Muscle of arm (tissue), 14 donors: ENCODE measurements at places on chromosomes 2 and 18.

DNA sequence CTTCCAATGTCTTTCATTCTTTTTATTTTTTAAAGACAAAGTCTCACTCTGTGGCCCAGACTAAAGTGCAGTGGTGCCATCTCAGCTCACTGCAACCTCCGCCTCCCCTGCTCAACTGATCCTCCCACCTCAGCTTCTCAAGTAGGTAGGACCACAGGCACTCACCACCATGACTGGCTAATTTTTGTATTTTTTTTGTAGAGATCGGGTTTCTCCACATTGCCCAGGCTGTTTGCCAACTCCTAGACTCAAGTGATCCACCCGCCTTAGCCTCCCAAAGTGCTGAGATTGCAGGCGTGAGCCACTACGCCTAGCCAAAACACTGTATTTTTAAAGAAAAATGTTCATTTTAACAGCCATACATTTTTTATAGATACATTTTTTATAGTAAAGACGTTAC lies 12.7 kb downstream of the GCKR start:
- DNase-seq: no peak

DNA sequence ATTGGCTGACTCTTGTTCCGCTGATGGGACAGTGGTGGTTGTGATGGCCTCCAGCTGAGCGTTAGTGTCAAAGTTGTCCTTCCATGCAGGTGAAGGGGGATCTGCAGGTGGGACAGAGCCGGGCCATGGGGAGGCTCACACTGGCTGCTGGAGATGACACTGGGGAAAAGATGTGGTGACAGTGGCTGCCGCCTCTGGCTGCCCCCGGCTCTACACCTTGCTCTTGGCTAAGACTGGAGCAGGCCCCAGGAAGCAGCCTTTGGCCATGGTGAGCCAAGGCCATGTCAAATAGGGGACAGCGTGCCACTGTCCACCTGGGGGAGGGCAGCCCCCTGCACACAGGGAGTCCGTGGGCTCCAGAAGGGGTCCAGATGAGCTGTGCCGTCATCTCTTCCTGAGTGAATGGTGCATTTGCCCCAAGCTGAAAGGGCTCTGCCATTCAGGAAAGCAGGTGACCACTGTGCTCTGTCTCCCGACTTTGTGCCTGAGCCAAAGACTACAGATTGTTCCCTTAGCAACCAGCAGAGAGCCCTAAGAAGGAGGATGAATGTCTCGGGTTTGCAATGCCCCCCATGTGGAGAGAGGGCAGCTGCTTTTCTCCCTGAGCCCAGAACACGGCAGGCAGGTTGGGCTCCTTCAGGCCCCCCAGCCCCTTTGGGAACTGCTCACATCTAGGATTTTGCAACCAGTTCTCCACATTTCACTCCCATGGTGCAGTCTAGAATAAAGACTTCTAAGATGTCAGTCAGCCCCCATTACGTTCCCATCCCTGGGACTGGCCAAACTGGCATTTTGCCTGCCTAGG lies 79.1 kb upstream of the BCL2L11 start:
- DNase-seq: no peak

DNA sequence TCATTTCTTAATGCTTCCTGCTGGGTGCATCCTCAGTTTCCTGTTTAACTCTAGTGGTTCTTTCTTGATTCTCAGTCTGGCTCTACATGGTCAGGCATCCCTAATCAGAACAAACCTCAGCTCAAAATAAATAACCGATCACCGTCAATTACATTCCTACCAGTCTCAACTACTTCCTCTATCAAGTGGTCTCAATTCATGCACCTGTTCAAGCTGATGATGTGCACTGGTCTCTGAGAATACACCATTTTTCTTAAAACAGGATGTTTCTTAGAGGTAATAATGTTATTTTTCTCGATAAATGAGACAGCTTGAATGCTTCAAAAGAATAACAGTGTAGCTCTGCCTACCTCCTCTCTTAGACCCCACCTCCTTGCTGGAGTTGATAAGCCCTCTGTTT lies 420.9 kb downstream of the SOCS6 start:
- DNase-seq: no peak

DNA sequence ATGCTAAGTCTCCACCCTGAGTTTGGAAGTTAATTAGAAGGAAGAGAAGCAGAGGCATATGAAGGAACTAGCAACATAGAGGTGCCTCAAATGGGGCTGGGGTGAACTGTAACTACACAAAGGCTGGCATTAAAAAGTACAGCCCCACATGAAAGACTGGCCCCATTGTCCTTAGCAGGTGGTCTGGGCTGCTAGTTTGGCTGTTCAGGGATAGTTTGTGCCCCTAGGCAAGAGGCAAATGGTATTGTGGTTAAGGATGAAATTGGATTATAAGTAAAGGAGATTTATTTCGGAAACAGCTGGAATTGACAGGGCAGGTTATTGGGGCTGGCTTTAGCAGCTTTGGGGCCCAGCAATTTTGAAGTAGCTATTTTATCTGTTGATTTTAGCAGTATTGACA lies 365.7 kb upstream of the TNP1 start:
- DNase-seq: no peak
